Activated T-cell treated with anti-CD3 and anti-CD28 coated beads for 48 hours (primary cell): ENCODE measurements at places on chromosomes 5 and 9.

- DNase-seq, result no peak
Observed at GRCh38 chr9:130465383-130466096, 20.8 kb downstream of the ASS1 start.

- no peak for DNase-seq
Observed at GRCh38 chr9:129822898-129823541, 916 bp downstream of the TOR1A start.

DNA sequence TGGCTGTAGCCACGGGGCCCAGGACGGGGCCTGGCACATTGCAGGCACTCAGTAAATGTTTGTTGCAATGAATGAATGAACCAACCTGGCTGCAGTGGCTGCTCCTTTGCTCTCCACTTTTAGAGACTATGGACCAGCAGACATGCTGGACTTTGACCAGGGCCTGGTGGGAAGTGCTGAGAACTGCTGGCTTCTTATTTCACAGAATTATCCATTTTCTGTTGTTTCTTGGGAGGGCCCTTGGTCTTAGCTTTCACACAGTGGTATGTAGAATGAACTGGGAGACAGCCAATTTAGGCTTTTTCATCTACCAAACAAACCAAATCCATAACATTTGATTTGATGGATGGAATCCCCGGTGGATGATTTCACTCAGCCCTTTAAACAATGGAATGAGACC, 78.0 kb upstream of the LHFPL2 start:
- no peak for DNase-seq

- no peak for DNase-seq
Observed at GRCh38 chr5:54655761-54656160, 138.2 kb downstream of the SNX18 start.

DNA sequence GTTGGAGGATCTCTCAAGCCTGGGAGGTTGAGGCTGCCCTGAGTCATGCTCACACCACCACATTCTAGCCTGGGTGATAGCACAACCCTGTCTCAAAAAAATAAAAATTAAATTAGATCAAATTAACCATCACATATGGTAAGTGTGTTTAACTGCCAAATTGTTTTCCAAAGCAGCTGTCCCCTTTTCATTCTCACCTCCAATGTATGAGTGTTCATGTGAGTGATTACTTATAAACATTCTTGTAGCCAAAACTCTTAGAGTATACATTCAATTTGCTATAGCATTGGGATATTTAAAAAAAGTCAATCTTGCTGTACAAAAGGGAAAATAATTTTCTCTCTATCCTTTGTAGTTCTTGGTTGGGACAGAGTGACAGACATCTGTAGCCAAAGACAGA, 53.4 kb upstream of the SNAPC3 start:
- DNase-seq, result no peak

GRCh38 chr9:124108216-124108615, 96.6 kb downstream of the LHX2 start:
- no peak for DNase-seq
